ENCODE measurements at places on chromosomes 5 and 9. TPM values are rescaled to one million over a fixed set of nuclear protein-coding genes. Genes with fewer than 3 reads are reported as not detected.
A peak's percentile ranks its signal among the peaks of the same experiment; 100 is the strongest.

GRCh38 chr5:8848366-8848765 is 697.5 kb downstream of the SEMA5A start:
- no peak for DNase-seq
- no peaks in the 10 kb centered on the region for H3K36me3 ChIP-seq
- H3K4me3 ChIP-seq, result no peak overlapping the region
- H3K27ac ChIP-seq, result no peak overlapping the region

DNA sequence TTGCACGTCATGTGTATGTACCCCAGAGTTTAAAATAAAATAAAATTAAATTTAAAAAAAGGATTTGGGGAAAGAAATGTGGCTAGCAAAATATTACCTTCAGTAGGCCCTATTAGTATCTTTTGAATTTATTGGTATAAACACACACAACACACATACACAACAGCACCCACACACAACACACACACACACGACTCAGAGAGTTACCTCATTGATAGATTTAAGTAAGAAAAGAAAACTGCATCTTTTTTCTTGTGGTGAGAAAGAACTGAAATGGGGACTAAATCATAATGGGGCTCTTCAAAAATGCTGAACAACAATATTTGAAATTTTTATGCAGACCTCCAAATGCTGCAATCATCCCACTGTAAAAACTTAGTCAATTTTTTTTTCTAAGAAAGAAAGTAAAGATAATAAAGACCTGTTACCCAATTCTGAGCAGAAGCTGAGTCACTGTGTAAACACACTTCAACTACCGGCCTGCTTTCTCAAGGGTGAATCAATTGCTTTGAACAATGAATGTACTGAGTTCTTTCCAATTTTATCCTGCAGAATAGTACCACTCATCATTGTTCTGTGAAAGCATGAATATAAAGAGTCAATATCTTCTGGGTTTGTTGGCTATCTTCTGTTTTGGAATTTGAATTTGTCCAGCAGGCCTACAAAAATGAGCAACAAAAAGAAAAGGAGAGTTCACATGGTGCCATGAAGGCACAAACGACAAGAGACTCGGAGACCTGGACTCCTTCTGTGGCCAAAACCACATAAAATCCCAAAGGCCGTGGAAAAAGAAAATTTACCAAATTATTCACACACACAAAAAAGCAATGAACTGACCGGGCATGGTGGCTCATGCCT is 57.9 kb upstream of the CCNG1 start:
- H3K4me1 ChIP-seq, result peaks cover 12% of the 10 kb centered on the region
- no peaks in the 10 kb centered on the region for H3K27me3 ChIP-seq
- no peak overlapping the region for H3K27ac ChIP-seq
- no peak for DNase-seq
- H3K4me3 ChIP-seq, result no peak overlapping the region

GRCh38 chr9:133888048-133888808 is 103.9 kb downstream of the VAV2 start:
- H3K27me3 ChIP-seq, result no peaks in the 10 kb centered on the region
- H3K4me3 ChIP-seq, result no peak overlapping the region
- peak overlapping the region; percentile 39 for H3K27ac ChIP-seq

DNA sequence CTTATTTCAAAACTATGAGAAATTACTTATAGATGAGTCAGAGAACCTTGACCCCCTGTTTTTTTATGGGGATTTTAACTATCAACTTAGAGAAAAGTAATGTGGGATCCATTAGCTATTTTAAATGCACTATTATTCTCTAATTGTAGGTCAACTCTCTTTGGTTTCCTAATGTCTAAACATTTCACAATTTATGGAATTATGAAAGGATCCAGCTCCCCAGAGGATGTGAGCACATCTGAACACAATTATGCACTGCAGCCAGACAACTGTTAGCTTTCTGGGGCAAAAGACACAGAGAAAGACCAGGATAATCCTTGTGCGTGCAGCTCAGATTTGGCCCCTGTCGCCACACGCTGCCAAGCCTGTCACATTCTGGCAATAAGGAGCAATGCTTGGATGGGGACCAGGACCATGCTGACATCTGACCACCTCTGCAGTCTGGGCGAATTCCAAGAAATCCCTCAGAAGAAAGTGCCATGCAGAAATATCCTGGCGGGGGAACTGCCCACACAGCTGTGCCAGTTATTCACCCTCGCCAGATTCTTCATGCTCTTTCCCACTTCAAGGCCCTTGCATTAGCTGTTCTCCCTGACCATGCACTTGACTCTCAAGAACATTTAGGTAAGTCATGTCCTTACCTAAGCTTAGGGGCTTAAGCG is 22.2 kb upstream of the CMBL start:
- no peak for DNase-seq
- H3K27ac ChIP-seq, result no peak overlapping the region
- no peak overlapping the region for H3K4me3 ChIP-seq
- H3K4me1 ChIP-seq, result no peaks in the 10 kb centered on the region

DNA sequence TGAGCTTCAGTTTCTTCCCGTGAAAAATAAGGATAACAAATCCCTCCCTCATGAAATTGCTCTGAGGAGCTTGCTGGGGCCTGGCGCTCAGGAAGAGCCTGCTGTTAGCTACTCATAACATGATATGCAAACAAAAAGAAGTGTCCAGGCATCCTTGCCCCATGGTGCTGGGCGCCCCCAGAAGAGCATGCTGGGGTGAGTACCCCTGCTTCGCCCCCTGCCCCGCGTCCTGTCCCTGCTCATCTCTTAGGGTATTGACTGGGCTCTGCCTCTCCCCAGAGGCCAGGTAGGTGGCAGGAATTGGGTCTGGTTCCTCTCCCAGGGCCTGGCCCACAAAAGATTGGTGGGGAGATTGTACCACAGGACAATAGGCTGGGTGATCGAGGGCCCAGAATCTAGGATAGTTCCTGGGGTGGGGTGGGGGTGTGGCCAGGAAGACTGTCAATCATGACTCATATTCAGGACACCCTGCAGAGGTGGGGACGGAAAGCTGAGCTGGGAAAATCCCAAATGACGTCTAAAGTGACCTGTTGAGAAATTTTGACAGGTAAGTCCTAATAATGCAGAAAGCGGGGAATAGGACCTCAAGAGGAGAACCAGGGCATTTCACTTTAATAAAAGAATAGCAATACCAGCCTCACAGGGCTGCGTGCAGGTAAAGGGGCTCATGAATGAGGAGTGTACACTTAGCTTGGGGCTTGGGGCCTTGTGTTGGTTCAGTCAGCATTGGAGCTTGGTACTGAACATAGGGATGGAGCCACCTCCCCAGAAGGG is 8.9 kb downstream of the PITX1 start:
- H3K4me3 ChIP-seq, result no peak overlapping the region
- peaks cover 68% of the 10 kb centered on the region for H3K27me3 ChIP-seq
- H3K27ac ChIP-seq, result no peak overlapping the region
- H3K4me1 ChIP-seq, result peaks cover 18% of the 10 kb centered on the region
- no peak for DNase-seq
- no peaks in the 10 kb centered on the region for H3K36me3 ChIP-seq

DNA sequence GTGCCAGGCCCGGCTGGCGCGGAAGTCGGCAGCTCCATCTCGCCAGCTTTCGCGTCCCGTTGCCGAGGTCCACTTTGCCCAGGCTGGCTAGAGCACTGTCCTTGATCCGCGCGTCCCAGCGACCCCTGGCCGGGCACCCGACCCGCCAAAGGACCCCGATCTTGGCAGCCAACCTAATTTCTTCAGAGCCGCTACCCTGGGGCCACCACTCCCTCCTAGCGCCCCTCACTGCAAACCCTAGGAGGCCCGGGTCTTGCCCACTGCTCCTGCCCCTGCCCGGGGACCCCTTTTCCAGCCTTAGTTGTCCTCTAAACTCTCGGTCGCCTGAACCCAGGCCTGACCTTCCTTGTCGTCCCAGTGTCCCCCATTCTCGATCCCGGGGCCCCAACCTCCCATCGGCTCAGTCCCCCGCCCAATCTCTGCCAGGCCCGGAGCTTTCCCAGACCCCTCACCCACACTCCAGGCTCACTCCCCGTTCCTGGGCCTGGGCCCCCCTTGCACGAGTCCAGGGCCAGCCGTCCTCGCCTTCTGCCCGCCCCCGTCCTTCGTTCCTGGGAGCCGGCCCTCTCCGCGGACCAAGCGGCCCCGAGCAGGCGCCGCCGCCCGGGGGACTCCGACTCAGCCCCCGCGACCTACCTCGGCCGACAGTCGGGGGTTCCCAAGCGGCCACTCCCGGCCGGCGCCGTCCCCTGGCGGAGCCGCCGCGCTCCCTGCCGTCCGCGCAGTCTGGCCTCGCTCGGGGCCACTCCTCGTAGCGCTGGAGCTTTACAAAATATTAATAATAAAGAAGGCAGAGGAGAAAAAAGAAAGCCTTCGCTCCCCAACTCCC is 701 bp upstream of the LMX1B start:
- DNase-seq, result peak; percentile 62
- no peak overlapping the region for H3K27ac ChIP-seq
- no peaks in the 10 kb centered on the region for H3K36me3 ChIP-seq
- peaks cover 94% of the 10 kb centered on the region for H3K27me3 ChIP-seq

GRCh38 chr5:69074664-69075521 is 18.9 kb upstream of the SLC30A5 start:
- no peaks in the 10 kb centered on the region for H3K27me3 ChIP-seq
- no peaks in the 10 kb centered on the region for H3K36me3 ChIP-seq
- H3K27ac ChIP-seq, result no peak overlapping the region
- no peak for DNase-seq

DNA sequence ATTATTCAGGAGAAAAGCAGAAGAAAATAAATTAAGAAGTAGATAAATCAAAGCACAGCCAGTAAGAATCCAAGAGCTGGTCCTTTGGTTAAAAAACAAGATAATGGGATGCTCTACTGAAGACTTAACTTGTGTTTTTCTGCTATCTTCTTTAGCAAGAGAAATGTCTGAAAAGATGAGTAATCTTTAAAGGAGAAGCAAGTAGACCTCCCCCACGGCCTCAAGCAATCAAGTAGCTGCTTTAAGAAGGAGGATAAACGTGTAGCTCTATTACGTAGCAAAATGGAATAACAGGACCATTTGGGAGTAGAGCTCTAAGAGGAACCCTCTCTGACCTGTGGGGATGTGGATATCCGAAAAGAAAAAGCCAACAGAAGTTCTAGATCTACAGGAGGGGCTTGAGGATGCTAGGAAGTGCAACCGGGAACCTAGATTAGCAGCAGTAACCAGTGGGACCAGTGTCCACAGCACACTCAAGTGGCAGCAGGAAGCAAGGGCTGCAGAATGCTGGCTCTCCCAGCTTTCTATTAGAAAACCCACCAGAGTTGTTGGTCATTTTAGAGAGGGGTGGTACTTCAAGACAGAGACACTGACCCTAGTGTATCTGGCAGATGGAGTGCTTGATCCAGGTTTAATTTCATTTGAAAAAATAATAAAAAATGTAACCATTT is 185.4 kb downstream of the GABBR2 start:
- no peak overlapping the region for H3K27ac ChIP-seq
- H3K4me1 ChIP-seq, result no peaks in the 10 kb centered on the region
- no peaks in the 10 kb centered on the region for H3K27me3 ChIP-seq
- no peaks in the 10 kb centered on the region for H3K36me3 ChIP-seq

DNA sequence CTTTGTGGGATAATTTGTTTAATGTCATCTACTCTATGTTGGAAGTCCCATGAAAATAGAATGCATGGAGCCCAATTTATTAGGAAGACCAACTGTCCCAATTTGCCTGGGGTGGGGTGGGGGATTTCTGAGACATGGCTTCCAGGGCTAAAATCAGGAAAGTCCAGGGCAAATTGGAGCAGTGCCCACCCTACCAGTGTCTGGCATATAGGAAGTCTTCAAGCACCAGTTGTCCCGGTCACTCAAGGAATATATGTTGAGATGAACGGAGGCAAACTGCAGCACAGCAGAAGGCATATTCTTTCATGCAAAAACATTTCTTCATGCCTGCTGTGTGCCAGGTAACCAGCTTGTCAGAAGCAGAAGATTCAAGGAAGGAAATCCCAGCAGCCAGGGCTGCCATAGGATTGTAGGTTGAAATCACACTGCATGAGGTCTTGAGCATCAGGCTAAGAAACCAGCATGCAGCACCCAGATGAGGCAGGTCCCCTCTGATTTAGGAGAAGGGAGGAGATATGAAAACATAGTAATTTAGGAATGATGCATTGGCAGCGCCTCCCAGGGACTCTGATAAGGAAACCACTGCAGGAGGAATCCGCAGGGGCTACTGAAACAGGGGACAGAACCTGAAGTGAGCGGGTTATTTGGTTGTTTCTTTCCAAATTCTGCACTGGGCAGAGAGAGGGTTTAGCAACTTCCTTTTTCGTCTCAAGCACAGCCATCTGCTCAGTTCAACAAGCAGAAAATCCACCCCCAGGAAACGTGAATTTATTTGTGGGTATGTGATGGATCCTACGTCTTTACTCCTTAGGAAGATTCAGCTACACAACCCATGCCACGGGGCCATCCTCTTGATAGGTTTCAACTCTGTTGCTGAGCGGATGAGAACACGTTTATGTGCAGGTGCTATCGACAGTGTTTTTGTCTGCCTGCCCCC is 112.6 kb upstream of the CPEB4 start:
- H3K27ac ChIP-seq, result no peak overlapping the region
- H3K36me3 ChIP-seq, result no peaks in the 10 kb centered on the region
- H3K27me3 ChIP-seq, result no peaks in the 10 kb centered on the region

GRCh38 chr5:169656125-169656901 is 19.2 kb downstream of the DOCK2 start:
- no peak overlapping the region for H3K27ac ChIP-seq
- H3K36me3 ChIP-seq, result no peaks in the 10 kb centered on the region
- DNase-seq, result no peak
- no peaks in the 10 kb centered on the region for H3K4me1 ChIP-seq
- H3K27me3 ChIP-seq, result no peaks in the 10 kb centered on the region

DNA sequence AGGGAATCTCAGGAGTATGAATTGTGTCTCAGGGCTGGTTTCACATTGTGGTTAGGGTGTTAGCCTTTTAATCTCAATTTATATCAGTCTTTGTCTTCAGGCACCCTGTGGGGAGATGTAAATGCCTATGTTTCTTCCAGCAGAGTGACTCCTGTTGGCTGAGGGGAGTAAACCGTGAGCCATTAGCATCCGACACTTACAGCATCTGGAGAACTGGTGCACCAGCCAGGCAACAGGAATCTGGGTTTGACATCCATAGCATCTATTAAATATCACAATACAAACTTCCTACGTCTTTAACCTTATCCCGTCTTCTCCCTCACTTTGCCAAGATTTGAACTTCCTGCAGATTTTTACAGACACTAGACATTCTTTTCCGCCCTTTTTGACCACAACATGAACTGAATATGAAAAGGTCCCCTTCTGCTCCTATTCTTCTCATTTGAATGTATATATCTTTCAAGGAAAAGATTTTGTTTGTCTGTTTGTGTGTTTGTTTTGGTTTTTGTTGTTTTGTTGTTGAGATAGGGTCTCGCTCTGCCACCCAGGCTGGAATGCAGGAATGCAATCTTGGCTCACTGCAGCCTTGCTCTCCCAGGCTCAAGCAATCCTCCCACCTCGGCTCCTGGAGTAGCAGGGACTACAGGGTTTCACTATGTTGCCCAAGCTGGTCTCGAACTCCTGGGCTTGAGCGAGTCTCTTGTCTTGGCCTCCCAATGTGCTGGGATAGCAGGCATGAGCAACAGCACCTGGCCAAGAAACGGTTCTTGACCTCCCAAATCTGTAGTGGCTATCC is 626.2 kb downstream of the TLR4 start:
- H3K4me1 ChIP-seq, result peaks cover 3% of the 10 kb centered on the region
- no peak overlapping the region for H3K4me3 ChIP-seq
- no peaks in the 10 kb centered on the region for H3K27me3 ChIP-seq
- H3K36me3 ChIP-seq, result no peaks in the 10 kb centered on the region
- H3K27ac ChIP-seq, result no peak overlapping the region

KIF4B gene
- total RNA-seq, result not detected

OR1Q1 gene
- total RNA-seq, result not detected

ZBED3 gene
- 8.0 TPM for total RNA-seq

GRXCR2 gene
- total RNA-seq, result not detected

MCIDAS gene
- 0.12 TPM for total RNA-seq

COL5A1 gene
- 13.1 TPM for total RNA-seq
